ENCODE measurements at places on chromosomes 5 and 9.

- no peak for DNase-seq
These were observed 101.2 kb downstream of the TRIM36 start for GRCh38 chr5:115068239-115069086.

GRCh38 chr5:176712546-176713304, 65.4 kb downstream of the TSPAN17 start:
- no peak for DNase-seq

- no peak for DNase-seq
These were observed 10.5 kb downstream of the FAM81B start for GRCh38 chr5:95401626-95402025.

GRCh38 chr5:68845131-68845530, 248.7 kb upstream of the SLC30A5 start:
- DNase-seq: no peak

DNA sequence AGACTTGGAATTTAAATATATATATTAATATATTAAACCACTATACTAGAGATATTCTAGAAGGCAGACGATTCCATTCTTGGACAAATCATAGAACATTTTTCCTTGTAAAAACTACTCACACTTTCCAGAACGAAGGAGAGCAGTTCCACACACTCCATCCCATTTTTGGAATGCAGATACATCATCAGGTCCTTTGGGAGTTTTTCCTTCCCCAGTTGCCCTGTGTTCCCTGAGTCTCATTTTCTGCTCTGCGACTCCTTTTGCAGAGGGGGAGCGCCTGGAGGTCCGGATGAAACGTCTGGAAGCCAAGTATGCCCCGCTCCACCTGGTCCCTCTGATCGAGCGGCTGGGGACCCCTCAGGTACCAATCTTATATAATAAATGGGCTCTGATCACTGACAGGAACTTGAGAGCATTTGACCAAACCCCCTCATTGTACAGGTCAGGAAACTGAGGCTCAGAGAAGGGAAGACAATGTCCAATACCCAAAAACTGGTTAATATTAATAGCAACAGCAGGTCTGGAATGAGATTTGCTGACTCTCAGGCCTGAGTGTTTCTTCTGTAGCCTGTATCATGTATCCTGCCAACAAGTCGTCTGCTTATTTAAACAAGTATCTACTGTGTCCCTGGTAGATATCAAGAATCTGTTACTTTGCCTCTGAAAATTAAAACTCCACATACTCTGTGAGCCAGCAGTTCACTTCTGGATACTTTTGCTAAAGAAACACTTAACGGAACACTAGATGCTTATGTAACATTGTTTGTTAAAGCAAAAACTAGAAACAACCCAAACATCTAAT, 76.8 kb upstream of the NIPAL4 start:
- DNase-seq: no peak

DNA sequence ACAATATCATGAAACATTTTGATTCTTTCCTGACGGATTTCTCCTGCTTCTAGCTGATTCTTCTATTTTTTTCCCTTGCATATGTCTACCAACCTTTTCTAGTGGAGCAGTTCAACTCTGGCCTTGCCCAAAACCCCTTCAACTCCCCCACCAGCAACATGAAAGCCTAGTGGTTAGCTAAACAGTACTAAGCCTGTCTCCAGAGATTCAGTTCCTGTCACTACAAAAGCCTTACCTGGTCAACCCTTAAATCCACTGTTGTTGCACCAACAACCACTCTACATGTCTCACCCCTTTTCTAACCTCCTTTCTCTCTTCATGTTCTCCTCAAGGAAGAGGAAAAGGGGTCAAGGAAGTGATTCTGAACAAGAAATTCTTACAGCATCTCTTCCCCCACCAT, 74.8 kb upstream of the PIK3R1 start:
- no peak for DNase-seq

DNA sequence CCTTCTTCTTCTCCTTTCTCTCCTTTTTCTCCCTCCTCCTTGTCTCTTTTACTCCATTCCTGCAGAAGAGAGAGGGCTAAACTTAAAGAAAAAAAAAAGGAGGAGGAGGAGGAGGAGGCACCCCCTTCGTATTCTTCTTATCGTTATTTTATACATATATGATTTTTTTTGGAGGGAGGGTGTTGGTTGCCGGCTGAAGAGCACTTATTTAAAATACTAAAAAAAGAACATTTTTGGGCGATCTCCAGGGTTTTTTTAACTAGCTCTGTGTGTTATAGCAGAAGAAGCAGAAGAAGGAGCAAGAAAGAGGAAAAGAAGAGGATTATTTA, 381 bp downstream of the NR2F1 start:
- DNase-seq: no peak

GRCh38 chr5:7827610-7828009, 23.3 kb downstream of the CFAP90 start:
- no peak for DNase-seq
